ENCODE measurements at places on chromosomes 6 and 20.

DNA sequence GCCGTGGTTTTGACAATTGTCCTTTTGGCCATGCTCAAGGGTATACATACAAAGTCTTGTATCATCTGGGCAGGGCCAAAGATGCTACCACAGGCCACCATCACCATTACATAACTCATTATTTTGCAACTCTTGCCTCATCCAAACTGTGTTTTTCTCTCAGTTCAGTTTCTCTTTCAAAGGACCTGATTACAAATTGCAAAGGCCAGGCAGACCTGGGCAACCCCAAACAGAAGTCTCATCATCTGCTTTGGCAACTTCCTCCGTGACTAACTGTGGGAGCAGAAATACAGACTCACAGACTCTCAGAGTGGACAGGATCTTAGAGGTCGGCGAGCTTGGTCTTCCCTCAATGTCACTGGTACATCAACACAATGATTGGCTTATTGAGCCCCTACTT, 117.8 kb upstream of the NEDD9 start:
- no peak for DNase-seq

DNA sequence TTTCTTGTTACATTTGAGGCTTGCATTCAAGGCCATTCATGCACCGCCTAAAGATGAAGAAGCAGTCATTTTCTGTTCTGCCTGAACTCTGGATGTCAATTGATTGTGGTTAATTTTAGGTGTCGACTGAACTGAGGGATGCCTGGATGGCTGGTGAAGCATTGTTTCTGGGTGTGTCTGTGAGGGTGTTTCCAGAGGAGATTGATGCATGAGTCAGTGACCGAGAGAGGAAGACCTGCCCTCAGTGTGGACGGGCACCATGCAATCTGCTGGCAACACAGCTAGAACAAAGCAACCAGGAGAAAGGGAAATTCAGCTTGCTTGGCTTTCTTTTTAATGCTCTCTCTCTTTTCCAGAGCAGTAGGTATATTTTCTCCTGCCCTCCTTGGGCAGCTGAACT, 164.1 kb upstream of the ECI2 start:
- DNase-seq = no peak

DNA sequence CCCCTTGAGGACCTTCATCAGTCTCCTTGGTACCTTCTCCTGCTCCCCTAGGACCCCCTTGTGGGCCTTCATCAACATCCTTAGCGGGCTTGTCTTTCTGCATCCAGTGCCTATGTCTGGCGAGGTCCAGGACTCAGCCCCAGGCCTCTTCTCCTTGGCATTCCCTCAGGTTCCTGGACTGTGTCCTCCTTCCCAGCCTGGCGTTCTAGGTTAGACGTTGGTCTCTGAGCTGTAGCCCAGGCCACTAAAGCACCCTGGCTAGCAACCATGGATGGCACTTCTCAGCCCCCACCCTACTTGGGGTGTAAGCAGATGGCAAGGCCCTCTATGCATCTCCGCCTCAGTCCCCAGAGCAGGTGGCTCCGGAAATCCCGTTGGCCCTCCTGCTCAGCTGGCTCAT, 51.5 kb upstream of the NNAT start:
- no peak for DNase-seq

DNA sequence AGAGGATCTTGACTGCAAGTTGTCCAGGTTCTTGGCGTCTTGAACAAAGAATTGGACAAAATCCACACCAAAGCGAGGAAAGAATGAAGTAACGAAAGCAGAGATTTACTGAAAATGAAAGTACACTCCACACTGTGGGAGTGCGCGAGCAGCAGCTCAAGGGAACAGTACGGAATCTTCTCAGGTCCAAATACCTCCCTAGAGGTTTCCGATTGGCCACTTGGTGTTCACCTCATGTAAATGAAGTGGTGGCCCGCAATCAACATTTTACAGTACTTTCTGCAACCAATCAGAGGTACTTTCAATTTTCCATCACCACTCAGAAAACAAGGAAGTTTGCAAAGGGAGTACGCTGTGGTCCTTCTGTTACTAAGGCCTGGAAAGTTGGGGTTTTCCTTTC, 122.4 kb downstream of the PTPRK start:
- DNase-seq = no peak

All from GM13977 (cell line).